PC-3 (cell line): ENCODE measurements at places on chromosomes 2 and 18. TPM values are rescaled to one million over a fixed set of nuclear protein-coding genes. Genes with fewer than 3 reads are reported as not detected.

GRCh38 chr2:241354668-241355658 lies 1.1 kb upstream of the FARP2 start:
- H3K4me1 ChIP-seq, result peaks cover 18% of the 10 kb centered on the region
- H3K27ac ChIP-seq, result peak overlapping the region; percentile 5; the same call in 1 of the 2 replicates
- peak; percentile 66 for DNase-seq
- H3K36me3 ChIP-seq, result peaks cover 46% of the 10 kb centered on the region
- no peaks in the 10 kb centered on the region for H3K27me3 ChIP-seq

GRCh38 chr2:80361904-80362303 lies 57.4 kb upstream of the LRRTM1 start:
- no peak for DNase-seq
- H3K27ac ChIP-seq, result no peak overlapping the region
- H3K36me3 ChIP-seq, result no peaks in the 10 kb centered on the region
- H3K4me1 ChIP-seq, result no peaks in the 10 kb centered on the region

Gene CCDC85A
- total RNA-seq, result 1.1 and 2.0 TPM in 2 replicates

DNA sequence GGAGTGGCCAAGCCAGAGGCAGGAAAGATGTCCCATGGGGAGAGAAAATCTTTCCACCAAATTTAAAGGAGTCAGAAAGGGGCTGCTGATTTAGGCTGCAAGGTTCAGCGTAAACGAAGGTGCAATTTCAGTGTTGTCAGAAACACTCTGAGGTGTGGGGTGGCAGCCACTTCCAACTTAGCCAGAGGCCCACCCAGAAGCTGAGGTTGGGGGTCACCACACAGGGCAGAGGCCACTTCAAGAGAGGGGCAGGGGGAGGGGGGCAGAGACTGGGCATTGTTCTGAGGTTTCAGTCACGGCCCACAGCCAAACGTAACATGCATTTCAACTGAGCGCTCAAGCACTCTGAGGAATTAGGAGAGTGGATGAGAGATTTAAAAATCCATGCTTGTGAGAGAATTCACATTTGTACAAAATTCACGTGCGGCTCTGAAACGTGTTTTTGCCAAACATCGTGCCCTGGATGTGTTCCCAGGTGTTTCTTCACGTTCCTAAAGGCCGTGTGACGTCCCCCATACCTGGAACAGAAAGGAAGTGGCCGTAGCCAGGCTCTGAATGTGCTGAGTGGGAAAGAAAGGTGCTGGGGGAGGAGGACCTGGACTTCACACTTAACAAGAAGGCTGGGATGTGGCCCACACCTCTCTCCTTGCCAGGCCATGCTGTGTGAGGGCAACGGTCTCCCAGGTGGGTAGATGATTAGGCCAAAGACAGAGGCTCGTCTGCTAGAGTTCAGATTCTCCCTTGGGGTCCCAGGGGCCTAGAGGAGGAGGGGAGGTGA lies 19.5 kb upstream of the BOK start:
- DNase-seq, result no peak
- no peaks in the 10 kb centered on the region for H3K4me1 ChIP-seq
- no peak overlapping the region for H3K27ac ChIP-seq
- H3K27me3 ChIP-seq, result no peaks in the 10 kb centered on the region
- no peaks in the 10 kb centered on the region for H3K36me3 ChIP-seq
